ENCODE measurements at places on chromosomes 5 and 9. TPM values are rescaled to one million over a fixed set of nuclear protein-coding genes. Genes with fewer than 3 reads are reported as not detected.

SPATA24 gene
- total RNA-seq = 2.2 TPM

FIBCD1 gene
- total RNA-seq = not detected

ZNF483 gene
- total RNA-seq = 21.8 TPM

BARHL1 gene
- total RNA-seq = not detected

CDKN2AIPNL gene
- total RNA-seq = 12.0 TPM

CCDC152 gene
- 0.78 TPM for total RNA-seq

HACD4 gene
- 3.2 TPM for total RNA-seq

ASS1 gene
- 99.0 TPM for total RNA-seq

SLC25A2 gene
- total RNA-seq = 0.69 TPM

LPCAT1 gene
- 38.7 TPM for total RNA-seq

BSPRY gene
- 0.19 TPM for total RNA-seq

MLANA gene
- total RNA-seq = not detected

CXCL14 gene
- 97.1 TPM for total RNA-seq

OR1J2 gene
- total RNA-seq = not detected

SLC25A25 gene
- total RNA-seq = 40.9 TPM

ITGA2 gene
- total RNA-seq = 5.2 TPM

TIMD4 gene
- total RNA-seq = 0.99 TPM

FRMPD1 gene
- 0.06 TPM for total RNA-seq

IL3 gene
- not detected for total RNA-seq

MAMDC4 gene
- 5.0 TPM for total RNA-seq

LHX6 gene
- 13.8 TPM for total RNA-seq

SGCD gene
- 129 TPM for total RNA-seq

SLC26A2 gene
- total RNA-seq = 14.0 TPM

DNAI1 gene
- total RNA-seq = not detected

CNTFR gene
- total RNA-seq = 9.9 TPM

FYB1 gene
- 16.3 TPM for total RNA-seq

GRM6 gene
- not detected for total RNA-seq

SHOC1 gene
- total RNA-seq = not detected

MAP1B gene
- 754 TPM for total RNA-seq

TMEM232 gene
- total RNA-seq = 1.7 TPM

TRIM36 gene
- total RNA-seq = 23.9 TPM

SPATA31C1 gene
- not detected for total RNA-seq

PCDHGA11 gene
- 7.1 TPM for total RNA-seq

SNX30 gene
- 9.1 TPM for total RNA-seq

ANXA2R gene
- total RNA-seq = 6.4 TPM

SIMC1 gene
- total RNA-seq = 19.7 TPM

PGM5 gene
- 124 TPM for total RNA-seq

CCDC192 gene
- total RNA-seq = not detected

LRRC19 gene
- not detected for total RNA-seq

SPTLC1 gene
- 48.1 TPM for total RNA-seq

NEUROG1 gene
- not detected for total RNA-seq

PCDHB16 gene
- total RNA-seq = 7.4 TPM

THOC3 gene
- total RNA-seq = 26.6 TPM

PCDHGA10 gene
- total RNA-seq = 11.4 TPM

CTSV gene
- not detected for total RNA-seq

TPRN gene
- 4.3 TPM for total RNA-seq

IL13 gene
- not detected for total RNA-seq

KLHL3 gene
- 38.1 TPM for total RNA-seq

DNM1 gene
- 9.3 TPM for total RNA-seq

RETREG1 gene
- total RNA-seq = 9.7 TPM

HABP4 gene
- 29.0 TPM for total RNA-seq

PCDHB11 gene
- 15.3 TPM for total RNA-seq

ZDHHC11 gene
- 26.0 TPM for total RNA-seq

PPIC gene
- 52.5 TPM for total RNA-seq

NIM1K gene
- total RNA-seq = 1.5 TPM

INSL4 gene
- not detected for total RNA-seq

TRPM6 gene
- total RNA-seq = 1.0 TPM

All from aorta (tissue), 5 donors.